ENCODE measurements at places on chromosomes 6 and 20.
A peak's percentile ranks its signal among the peaks of the same experiment; 100 is the strongest.

GRCh38 chr20:53672484-53673129 is 79.0 kb upstream of the ZNF217 start:
- no peak for DNase-seq

GRCh38 chr6:40256831-40257230 is 322.6 kb upstream of the MOCS1 start:
- no peak for DNase-seq

- DNase-seq: peak; percentile 84
Measured at GRCh38 chr20:21235484-21236445, 67.4 kb upstream of the XRN2 start.

DNA sequence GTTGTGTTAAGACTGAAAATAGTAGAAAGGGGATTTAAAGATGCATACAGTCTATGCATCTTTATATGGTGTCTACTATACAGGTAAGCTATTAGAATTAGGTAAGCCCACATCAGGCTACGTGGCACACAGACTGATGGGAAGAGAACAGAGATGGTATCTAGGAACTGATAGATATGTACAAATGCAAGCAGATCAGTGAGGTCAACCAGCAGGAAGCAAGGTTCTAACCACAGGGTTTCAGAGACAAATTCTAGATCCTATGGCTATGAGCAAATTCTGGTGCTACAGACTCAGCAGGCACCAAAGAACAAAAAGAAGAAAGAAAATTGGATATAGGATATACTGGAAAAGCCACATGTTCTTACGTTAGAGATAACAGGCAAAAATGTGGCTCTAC is 110.6 kb downstream of the TRDN start:
- DNase-seq: peak; percentile 30

DNA sequence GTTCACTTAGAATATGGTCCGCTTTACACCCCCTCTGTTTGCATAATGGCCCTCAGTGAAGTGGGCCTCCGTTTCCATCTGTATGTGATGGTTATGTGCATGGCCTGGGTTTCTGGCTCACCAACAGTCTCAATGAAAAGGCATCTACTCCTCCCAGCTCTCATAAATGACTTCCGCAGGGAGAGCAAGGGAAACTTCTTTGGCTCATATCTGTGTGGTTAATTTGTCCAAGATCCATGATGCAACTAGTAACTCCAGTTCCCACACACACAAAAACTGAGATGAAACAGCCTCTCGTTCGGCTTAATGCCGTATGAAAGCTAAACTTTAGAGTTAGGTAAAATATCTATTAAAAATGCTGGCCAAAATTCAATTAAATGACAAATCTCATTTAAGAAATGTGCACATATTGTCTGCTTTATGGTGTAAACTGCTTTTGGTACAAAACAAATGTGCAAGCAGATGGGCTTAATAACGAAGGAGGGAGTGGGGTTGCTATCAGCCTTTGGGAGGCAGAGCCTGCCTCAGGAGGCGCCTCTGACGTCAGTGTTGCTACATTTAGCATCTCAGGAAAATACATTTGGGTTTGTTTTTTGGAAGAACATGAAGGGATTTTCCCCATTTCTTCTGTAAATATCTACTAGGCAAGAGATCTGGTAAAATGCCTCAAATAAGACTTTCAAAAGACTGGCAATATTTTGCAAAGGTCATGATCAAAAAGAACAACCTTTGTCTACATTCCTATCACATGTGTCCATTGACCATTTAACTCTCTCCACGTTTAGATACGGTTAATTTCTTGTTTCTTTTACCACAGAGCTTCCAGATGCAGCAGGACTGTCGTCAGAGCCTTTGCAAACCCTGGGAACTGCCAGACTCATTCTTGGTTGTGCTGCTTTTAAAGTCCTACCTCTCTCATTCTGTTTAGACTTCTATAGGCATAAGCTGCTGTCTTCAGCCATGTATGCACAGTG is 96.8 kb downstream of the ARMC2 start:
- no peak for DNase-seq

- DNase-seq: no peak
Measured at GRCh38 chr6:135600931-135601330, 103.4 kb upstream of the AHI1 start.

GRCh38 chr6:146149770-146150169 is 120.9 kb downstream of the GRM1 start:
- DNase-seq: no peak

DNA sequence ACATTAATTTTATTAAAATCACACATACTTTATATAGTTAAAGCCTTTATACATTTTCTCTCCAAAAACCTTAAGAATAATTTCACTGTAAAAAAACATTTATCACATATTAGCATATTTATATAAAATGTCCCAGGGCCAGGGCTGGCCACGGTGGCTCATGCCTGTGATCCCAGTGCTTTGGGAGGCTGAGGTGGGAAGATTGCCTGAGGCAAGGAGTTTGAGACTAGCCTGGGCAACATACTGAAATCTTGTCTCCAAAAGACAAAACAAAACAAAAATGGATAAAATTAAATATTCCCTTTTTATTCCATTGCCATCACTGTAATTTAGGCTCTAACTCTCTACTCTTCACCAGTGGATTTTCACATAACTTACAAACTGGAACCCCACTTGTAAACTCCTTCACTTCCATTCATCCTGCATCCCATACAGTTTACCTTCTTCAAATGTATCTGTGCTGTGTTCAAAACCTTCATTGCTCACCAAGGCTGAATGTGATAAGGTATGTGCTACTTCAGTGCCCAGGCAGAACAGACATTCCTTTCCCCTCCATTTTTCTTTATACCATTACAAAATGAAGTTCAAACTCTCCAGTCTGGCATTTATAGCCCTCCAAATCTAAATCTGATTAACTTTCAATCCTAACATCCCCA is 42.9 kb upstream of the PIM1 start:
- DNase-seq: no peak

DNA sequence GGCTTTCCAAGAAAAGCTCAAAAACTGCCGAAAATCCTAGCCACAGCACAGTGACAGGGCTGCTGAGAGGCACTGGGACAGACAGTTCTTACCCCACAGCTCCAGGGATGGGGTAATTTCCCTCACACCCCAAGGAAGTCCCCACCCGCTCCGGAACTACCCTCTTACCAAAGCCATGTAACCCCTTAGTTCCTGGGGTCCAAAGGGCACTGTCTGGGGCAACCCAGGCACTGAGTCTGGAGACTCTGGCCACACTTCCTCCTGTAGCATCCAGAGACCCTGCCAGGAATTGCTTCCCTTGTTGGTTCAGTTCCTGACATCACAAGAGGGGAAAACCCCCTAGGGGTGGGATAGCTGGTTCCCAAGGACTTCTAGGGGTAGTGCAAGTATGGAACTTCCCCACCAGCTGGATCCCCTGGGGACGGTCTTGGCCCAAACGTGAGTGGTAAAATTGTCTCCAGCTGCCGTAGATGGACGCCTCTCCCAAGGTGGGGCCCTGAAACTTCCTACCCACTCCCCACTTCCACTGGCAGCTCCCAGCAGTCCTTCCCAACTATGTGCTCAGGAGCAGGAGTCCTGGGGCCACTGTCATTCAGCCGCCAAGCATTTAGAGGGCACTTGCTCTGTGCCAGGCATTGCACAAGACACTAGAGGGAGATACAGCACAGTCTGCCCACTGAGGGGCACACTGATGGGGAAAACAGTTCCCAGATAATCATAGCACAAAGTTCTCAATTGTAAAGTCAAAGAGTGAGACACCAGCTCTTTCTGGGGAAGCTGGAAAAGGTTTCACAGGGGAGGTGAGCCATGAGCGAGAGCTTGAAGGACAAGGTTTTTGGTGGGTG is 17.2 kb upstream of the HCK start:
- DNase-seq: peak; percentile 54

DNA sequence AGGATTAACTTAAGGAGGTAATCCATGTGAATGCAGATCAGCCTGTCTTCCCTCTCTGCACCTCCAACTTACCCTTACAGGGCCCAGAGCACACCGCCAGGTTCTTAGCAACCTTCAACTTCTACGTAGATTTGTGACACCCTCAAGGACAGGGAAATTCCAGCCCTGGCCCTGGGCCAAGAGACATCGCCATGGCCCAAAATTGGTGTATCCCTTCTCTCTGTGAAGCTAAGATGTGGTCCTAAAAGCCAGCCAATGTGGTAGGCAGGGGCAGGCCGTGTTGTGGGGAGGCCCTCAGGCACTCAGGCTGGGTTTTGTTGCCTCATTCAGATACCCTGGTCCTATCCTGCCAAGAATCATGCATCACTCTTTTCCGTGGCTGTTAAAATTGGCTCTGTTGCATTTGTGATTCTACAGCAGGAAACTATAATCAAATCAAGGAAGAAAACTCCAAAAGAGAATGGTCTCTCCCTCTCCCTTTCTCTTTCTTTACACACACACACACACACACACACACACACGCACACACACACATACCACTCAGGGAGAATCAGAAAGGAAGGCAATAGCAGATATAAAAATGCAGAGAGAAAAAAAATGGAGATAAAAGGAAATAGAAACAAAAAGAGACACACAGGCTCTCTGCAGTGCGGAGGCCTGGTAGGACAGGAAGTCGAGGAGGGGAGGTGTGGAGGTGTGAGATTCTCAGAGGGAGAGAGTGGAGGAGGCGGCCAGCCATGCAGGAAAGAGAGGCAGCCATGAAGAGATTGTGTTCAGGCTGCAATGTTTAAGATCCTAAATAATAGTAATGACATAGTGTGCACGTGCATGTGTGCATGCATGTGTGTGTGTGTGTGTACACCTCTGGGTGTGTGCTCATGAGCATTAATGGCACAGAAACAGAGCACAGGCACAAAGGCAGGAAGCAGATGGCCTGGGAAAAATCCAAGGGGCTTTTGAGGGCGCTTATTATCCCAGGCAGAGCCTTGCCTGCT is 201.8 kb upstream of the LRFN2 start:
- DNase-seq: no peak

DNA sequence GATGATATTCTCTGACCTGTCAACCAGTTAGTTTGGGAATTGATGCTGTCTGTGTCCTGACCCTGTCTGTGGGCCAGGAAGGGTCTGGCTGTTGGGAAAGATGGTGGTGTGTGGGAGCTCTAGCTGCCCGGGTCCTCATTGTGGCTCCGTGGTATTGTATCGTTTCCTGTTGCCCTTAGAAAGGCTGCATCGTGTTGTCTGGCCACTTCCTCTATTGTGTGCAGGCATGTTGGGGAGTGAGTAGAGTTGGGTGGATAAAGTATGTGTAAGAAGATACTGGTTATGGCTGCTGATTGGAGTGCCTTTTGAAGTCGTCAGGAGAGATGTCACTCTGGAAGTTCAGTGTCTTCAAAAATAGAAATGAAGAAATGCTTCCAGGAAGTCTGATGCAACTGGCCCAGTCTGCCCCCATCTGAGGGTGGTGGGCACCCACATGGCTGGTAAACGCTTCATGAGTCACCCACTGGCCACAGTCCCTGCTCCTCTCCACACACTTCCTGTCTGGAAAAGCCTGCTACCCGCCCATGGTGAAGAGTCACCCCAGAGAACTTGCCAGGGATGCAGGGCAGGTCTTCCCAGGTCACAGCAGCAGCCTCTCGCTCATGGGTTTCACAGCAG is 27.9 kb downstream of the PPARD start:
- DNase-seq: peak; percentile 75

- DNase-seq: no peak
Measured at GRCh38 chr6:84976526-84977362, 212.3 kb upstream of the TBX18 start.

- peak; percentile 80 for DNase-seq
Measured at GRCh38 chr6:144036064-144036834, 28.2 kb upstream of the PLAGL1 start.

GRCh38 chr6:93721386-93722048 is 302.2 kb upstream of the EPHA7 start:
- DNase-seq: peak; percentile 1

DNA sequence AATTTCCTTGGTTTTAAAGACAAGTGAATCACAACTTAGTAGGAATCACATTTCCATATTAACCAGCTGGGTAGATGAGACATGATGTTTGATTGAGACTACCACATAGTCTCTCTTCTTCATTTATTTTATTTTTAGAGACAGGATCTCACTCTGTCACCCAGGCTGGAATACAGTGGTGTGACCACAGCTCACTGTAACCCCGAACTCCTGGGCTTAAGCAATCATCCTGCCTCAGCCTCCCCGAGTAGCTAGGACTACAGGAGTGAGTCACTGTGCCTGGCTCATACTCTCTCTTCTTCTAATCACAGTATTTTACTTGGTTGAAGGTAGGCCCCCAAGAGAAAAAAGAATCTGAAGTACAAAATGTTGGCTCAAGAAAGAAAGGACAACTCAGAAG is 80.2 kb upstream of the ASF1A start:
- no peak for DNase-seq

- DNase-seq: no peak
Measured at GRCh38 chr6:42431356-42431755, 20.4 kb downstream of the TRERF1 start.
